ENCODE measurements at places on chromosomes 12 and 14.

- DNase-seq = no peak
Measured at GRCh38 chr12:22250762-22251161, 83.7 kb downstream of the ST8SIA1 start.

DNA sequence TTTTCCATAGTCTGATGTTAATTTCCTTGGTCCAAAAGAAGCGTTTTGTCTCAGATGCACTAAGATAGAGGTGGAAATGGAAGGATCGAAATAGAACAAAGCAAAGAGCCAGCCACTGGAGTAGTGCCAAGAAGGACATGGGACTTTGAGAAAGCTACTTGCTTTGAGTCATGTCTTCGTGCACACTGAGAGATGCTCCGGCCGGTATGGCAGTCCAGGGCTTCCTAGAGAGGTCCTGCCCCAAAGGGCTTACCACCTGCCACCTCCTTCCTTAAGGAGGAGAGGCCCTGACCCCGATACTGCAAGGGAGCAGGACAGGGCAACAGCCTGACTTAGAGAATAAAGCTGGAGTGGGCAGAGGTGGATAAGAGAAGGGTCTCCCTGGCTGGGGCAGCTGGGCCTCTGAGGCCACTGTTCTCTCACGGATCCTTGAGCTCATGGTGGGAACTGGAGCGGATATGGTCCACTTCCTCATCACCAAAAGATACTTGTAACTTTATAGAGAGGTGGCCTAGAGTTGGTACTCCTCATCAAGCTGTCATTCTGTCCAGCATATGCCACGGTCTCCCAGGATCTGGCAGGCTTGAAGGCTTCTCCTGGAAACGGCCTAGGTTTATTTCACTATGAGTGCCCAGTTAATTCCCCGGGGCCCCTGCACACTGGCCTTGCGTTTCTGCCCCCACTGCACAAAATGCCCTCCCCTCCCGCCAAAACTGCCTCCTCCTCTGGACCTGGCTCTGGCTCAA lies 57.4 kb downstream of the FOXN3 start:
- DNase-seq = no peak

- no peak for DNase-seq
Measured at GRCh38 chr12:57456145-57456700, 1.1 kb downstream of the INHBE start.

DNA sequence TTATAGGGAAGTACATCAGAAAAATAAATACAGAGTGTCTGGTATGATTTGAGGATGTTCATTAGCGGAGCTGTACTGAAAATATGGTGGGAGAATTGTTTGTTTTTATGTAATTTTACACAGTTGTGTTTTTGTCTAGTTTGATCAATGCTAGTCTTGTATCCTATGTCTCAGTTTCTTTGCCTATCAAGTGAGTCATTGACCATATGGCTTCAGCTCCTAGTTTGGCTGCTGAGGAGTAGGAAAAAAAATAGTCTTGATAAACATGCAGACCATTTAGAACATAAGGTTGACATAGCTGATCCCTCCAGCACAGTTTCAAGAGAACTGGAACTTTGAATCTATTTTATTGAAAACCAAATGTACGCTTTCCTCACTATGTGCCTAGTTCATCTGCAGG lies 1292.1 kb upstream of the FLRT2 start:
- no peak for DNase-seq

- no peak for DNase-seq
Measured at GRCh38 chr12:63921157-63921556, 76.7 kb downstream of the SRGAP1 start.

DNA sequence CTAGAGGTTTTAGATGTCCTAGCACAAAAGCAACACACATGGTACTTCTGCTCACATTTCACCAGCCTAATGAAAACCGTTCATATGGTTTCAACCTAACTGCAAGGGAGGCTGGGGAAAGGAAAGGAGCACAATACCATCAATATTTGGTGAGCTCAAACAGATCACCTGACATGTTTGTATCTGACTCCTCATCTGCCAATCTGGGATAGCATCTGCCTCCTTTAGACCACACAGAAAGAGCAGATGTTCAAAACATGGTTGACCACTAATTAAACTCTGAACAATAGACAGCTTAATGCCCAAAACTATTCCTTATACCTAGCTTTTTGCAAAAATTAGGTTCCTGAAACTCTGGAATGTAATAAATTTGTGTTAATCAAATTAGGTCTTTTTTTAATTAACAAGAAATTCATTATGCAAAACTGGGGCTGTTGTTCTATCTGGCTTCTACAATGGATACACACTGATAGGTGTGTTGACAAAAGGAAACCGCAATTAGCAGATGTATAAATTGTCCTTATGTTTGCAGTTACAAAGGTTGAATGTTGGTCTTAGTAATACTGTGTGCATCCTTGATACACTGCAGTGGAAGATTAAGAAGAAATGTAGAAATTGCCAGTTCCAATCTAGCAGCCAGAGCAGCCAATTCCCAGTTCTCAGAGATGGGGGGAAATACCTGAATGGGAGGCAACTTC lies 89.3 kb downstream of the DUSP6 start:
- no peak for DNase-seq

GRCh38 chr12:42481368-42481767 lies 108.2 kb downstream of the PRICKLE1 start:
- DNase-seq = no peak

GRCh38 chr12:48084841-48085460 lies 20.9 kb downstream of the SENP1 start:
- DNase-seq = no peak

- DNase-seq = no peak
Measured at GRCh38 chr12:108319277-108320234, 19.6 kb downstream of the CMKLR1 start.

DNA sequence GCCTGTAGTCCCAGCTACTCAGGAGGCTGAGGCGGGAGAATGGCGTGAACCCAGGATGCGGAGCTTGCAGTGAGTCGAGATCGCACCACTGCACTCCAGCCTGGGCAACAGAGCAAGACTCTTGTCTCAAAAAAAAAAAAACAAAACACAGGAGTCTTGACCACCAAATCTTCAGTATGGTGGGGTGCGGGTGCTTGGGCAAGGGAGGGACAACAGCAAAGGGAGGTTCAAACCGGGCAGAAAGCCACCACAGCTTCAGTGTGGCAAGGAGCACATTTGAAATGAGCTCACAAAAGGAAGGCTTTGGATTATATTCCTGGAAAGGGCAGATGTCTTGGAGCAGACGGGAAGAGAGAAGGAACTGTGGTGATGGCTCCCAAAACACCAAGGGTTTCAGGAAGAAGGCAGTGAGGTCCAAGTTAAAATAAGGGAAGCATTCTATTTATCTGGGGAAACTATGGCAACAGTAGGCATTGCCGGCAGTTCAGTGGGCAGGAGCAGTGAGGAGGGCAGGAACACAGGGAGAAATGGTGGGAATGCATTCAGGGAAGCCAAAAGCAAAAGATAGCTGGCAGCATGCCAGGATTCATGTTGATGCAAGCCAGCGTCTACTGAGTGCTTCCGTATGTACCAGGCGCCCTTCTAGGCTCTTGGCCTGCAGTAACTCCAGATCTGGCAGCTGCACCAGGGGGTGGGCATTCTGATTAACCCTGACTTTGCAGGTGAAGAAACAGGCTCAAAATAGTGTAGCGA lies 51.0 kb upstream of the SRSF5 start:
- DNase-seq = no peak

- DNase-seq = peak; percentile 0
Measured at GRCh38 chr14:95620659-95621059, 65.6 kb upstream of the TCL1B start.
